ENCODE measurements at places on chromosomes 5 and 9. TPM values are rescaled to one million over a fixed set of nuclear protein-coding genes. Genes with fewer than 3 reads are reported as not detected.

GRCh38 chr5:59582746-59583145 is 310.8 kb downstream of the PDE4D start:
- no peak for DNase-seq

- no peak for DNase-seq
Observed at GRCh38 chr5:67153292-67153691, 43.3 kb downstream of the CD180 start.

DNA sequence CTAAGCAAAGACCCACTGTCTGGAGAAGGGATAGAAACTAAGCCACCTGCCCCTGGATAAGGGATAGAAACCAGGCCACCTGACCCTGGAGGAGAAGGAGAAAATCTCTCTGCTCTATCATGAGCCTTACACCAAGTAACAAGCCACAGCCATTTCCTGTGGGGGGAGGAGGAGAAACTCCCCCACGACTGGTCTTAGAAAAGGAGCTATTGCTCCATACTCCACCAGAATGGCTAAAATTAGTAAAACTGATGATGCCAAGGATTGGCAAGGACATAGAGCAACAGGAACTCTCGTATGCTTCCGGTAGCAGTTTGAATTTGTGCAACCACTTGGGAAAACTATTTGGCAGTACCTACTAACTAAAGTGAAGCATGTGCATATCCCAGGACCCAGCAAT is 70.8 kb downstream of the ACTL7B start:
- no peak for DNase-seq

C5orf52 gene
- not detected for total RNA-seq

CTXN3 gene
- total RNA-seq: not detected

- no peak for DNase-seq
Observed at GRCh38 chr5:139246394-139246793, 47.1 kb upstream of the MATR3 start.

DNA sequence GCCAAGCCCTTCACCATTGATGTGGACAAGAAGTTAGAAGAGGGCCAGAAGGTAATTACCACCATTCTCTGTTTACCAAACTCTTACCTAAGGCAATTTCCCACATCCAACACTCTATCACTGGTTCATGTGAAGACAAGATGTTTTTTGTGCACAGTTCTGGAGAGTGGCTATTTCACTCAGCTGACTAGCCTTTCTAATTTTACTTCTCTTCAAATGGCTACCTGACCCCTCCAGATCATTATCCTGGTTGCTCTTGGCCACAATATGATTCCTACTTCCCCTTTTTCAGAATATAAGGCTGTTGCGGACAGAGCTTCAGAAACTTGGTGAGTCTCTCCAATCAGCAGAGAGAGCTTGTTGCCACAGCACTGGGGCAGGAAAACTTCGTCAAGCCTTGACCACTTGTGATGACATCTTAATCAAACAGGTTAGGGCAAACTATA is 7.1 kb downstream of the KIF20A start:
- no peak for DNase-seq

TMEM215 gene
- total RNA-seq: not detected

DNA sequence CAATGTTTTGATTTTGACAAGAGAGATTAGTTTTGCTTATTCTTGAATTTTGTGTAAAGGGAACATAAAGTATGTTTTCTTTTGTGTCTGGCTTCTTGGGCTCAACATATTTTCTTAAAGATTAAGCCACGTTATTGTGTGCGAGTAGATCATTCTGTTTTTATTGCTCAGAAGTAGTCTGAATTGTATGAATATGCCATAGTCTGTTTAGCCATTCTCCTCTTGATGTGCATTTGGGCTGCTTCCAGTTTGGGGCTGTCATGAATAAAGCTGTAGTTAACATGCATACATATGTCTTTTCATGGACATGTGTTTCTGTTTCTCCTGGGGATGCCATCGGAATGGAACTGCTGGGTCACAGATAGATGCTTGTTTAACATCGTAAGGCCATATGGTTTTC is 198.9 kb downstream of the FANCC start:
- DNase-seq: no peak

DNA sequence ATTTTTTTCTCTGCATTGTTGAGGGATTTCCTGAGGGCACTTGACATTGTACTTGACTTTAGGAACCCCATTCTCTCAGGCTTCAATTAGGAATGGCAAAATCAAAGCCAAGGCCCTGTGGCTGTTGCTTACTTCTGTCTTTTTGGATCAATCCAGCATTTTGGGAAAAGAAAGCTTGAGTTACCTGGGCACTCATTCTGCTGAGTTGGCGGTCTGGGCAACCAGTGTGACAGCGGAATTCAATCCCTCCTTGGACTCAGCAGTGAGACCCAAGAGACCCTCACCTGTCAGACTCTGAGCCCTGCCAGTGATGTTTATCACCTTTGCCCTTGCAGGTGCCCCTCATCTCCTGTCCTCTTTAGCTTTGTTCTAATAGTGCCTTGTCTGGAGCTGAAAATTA is 225.3 kb downstream of the PAPPA start:
- DNase-seq: no peak

CCNJL gene
- total RNA-seq: 1.2 TPM

- no peak for DNase-seq
Observed at GRCh38 chr5:97923997-97924396, 741.0 kb upstream of the RIOK2 start.

DNA sequence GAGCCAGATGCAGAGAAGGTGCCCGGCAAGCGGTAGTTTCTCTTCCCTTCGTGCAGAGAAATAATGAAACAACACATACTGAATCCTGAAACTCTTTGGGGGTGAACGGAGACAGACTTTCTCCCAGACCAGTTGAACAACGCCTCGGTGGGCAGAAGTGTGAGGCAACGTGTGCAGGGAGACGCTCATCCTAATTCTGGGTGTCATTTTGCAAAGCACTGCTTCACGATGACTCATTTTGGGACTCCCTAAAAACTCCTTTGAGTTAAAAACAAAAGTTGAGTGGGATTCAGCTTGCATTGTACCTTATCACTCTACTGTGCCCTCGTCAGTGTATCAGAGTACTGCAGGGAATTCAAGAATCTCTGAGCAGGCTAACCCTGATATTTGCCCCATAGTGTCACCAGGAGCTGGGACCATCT is 3.5 kb upstream of the NEK6 start:
- no peak for DNase-seq

HTR1A gene
- total RNA-seq: not detected

SPTLC1 gene
- 115 TPM for total RNA-seq

DNA sequence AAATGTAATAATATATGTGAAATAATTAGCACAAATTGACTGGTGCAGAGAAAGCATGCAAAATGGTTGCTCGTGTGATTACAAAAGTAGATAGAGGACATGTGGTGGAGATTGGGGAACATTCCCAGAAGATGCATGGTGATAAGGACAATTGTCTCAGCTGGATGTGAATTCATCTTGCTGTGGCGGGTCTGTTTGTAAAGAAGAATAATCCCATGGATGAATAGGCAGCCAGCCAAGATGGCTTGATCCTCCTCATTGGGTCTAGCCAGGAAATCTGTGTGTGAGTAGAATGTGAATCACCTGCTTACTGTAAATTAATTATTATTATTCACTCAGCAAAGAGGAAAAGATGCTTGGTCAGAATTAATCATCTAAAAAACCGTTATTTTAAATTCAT is 12.6 kb upstream of the DPYSL3 start:
- no peak for DNase-seq

- no peak for DNase-seq
Observed at GRCh38 chr5:91474201-91474600, 91.1 kb upstream of the ARRDC3 start.

DNA sequence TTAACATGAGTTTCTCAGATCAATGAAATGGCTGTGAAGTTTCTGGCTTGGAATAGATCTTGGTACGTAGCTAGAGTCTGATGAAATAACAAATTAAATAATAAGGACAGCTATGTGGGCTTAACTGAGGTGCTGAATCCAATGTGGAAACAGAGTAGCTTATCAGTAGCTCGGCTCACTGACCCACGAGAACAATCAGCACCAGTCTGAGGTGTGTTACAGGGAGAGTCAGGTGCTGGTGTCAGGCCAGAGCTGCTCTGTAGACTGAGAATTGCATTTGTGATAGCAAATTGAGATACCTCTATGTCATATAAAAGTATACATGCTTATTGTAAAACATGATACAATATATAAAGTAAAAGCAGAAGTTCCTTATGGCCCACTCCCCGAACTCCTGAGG is 21.2 kb upstream of the CCL28 start:
- no peak for DNase-seq

GRCh38 chr5:60520451-60521227 is 179.3 kb downstream of the DEPDC1B start:
- no peak for DNase-seq

DNA sequence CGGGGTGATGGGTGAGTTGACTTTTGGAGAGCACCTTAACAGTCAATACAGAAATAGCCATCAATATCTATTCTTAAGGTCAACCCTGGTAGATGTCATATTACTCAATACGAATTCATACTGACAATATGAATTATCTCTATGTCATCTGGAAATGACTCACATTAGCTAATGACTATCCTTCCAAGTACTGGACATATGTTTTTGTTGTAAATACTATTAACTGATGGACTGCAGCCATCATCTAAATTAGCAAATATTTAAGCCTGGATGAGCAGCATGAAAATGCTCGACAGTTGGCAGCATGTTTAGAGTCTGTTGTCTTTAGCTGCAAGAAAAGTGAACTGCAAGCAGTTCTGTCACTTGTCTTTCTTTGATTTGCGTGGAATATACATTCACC is 19.6 kb upstream of the ISOC1 start:
- DNase-seq: no peak

KCTD16 gene
- 0.03 TPM for total RNA-seq

ACTBL2 gene
- total RNA-seq: 1.6 TPM

KLF4 gene
- total RNA-seq: 1,231 TPM

DNA sequence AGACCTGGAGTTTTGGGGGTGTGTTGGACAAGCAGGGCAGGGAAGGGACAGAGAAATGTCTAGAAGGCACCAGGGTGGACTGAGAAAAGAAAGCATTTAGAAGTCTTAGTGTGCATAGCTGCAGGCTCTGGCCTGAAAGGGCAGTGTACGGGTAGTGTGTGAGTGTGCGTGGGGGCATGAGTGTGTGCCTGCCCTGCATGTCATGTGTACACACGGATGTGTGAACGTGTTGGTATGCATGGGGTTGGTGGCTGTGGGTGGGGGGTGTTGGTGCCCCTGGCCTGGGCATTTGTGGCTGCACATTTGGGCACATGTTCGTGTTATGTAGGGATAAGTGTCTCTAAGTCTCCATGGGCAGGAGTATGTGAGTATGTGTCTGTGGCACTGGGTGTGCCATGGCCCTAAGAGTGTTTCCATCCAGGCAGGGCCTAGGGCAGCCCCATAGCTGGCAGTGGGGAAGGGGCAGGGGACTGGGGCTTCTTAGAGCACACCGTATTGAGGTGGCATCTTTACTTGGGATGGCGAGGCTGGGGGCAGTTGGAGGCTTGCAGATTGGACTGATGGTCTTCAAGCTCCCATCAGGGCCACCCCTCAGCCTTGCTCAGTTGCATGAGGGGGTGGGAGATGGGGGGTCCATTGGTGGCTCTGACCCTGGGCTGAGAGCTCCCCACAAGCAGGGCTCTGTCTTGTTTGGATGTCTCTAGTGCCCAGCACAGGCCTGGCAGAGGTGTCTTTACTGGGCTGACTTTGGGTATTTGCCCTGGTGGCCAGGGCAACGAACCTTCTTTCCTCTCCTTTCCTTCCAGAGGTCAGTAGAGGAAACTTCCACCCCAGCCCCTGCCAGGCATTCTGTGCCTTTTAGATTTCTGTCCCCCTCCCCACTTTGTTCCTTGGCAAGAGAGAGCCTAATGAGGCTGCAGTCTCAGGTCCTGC is 15.0 kb downstream of the PSD2 start:
- DNase-seq: no peak

DNA sequence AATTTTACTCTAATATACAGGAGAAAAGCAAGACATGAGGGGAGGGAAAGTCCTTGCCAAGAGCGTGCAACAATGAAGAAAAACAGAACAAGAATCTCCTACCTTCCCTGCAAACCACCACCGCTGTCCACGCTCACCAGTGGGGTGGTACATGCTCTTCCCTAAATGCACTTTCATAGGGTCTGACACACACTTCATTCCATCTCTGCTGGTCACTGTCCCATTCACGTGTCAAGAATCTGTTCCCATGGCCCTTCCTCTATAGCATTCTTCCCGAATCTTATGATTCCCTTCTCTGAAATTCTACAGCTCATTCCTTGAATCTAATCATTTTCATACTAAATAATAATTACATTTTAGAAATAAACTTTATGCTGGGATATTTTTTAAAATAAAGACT is 11.4 kb upstream of the DNAH5 start:
- DNase-seq: no peak

- DNase-seq: no peak
Observed at GRCh38 chr9:130347931-130348330, 82.4 kb downstream of the HMCN2 start.

VCAN gene
- total RNA-seq: 24.0 TPM

DNA sequence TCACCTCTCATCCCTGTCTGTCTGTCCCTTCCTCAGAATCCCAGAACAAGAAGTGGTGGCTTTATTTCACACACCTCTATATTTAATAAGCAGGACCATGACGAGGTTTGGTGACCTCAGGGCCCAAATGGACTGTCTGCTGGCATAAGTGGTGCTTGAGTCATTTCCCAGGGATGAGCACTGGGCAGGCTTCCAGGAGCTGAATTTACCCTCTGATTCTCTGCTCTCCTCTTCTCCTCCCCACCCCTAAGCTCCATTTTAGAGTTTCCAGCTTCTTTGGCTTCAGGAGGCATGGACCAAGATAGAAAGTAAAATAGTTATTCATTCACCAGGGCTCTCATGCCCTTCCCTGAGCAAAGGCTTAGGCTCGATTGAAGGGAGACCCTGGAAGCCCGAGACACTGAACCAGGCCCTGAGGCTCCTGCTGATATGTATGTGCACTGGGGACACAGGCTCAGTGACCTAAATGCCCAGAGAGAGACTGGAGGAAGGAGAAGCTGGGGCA is 69.1 kb downstream of the PPARGC1B start:
- no peak for DNase-seq

CER1 gene
- not detected for total RNA-seq

GRCh38 chr5:40515476-40515875 is 164.2 kb upstream of the PTGER4 start:
- DNase-seq: no peak

- DNase-seq: no peak
Observed at GRCh38 chr5:4196744-4197143, 601.1 kb downstream of the IRX1 start.

DNA sequence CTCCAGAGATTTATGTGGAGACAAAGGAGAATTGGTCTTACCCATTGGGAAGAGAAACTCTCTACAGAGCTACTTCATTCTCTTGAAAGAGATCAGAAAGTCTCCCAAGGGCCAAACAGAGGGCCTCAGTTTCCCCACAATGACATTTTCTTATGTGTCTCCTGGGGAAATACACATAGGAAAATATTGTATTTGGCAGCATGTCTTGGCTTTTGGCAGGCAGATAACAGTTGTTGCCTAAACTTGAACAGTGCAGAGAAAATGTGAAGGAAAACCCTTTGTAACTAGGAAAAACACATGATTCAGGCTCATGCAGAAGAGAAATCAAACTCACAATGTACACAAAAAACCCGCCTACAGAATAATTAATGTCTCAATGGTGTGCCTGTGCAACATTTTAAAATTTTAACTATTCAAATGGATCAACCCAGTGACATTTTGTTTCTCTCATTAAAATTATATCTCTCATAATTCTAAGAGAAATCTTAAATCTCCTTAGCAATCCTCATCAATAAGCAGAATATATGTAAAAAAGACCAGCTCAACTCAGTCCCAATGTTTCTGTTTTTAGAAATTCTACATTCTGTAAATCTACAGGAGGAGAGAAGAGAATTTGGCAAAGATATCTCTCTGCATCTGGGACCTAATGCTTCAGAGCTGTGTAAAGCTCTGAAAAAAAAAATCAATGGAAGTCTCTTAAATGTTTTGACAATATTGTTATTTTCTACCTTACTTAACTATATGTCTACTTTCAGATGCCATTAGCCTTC is 205.1 kb downstream of the ADAMTSL1 start:
- DNase-seq: no peak

All from suprapubic skin (tissue), 4 donors.